ENCODE measurements at places on chromosomes 13 and 19.

GRCh38 chr19:19185853-19186740 lies 5.9 kb downstream of the BORCS8 start:
- DNase-seq = no peak

DNA sequence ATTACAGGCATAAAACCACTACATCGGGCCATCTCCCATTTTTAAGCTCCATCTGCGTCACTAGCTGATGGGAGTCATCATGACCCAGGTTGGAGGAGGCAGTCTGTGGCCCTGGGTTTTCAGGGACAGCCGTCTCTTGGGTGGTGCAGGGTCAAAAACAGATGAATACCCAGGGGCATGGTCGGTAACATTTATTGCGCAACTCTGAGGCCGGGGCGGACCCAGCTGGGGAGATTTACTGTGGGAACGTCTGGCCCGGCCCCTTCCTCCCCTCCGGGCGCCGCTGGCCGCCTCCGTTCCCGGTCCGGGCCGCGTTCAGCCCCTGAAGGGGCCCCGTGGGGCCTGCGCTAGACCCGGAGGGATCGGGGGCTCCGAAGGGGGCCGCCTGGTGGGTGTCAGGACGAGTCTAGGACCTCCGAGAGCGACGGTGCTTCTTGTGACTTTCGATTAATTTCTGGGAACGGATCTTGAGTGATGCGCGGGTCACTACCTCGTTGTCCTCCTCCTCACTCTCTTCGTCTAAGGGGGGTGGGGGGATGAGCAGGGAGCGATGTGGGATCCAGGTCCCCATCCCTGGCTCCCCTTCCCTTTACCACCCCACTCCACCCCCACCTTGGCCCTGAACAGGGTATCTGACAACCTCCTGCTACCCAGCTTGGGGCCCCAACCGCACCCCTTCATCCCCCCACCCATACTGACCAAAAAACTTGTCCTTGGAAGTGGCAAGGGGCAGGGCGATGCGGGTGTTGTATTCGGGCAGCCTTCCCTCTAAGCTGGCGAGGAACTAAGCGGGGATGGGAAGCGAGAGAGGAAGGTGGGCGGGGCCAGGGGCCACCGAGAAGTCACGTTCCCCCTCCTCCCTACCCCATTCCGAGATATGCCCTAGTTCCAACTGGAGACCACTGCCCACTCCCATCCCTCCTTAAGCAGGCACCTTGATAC lies 1.6 kb upstream of the RGL3 start:
- DNase-seq = no peak

DNA sequence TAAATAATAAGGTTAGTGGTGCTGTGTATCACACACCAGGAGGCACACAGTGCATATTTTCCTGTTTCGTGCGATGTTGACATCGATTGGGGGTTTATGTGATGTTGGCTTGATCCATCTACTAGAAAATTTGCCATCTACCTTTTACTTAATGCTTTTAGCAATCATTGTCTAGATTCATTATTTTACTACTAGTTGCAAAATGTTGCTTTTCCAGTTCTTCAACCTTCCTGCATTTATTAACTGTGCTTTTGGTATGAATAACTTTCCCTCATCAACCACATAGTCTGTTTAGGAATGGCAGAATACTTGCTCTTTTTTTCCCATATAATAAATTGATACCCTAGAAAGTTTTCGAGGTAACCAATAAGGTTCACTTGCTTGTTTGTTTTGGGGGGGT lies 17.5 kb downstream of the C13orf42 start:
- no peak for DNase-seq

- no peak for DNase-seq
Observed at GRCh38 chr19:58183817-58184215, 955 bp downstream of the ZNF274 start.

DNA sequence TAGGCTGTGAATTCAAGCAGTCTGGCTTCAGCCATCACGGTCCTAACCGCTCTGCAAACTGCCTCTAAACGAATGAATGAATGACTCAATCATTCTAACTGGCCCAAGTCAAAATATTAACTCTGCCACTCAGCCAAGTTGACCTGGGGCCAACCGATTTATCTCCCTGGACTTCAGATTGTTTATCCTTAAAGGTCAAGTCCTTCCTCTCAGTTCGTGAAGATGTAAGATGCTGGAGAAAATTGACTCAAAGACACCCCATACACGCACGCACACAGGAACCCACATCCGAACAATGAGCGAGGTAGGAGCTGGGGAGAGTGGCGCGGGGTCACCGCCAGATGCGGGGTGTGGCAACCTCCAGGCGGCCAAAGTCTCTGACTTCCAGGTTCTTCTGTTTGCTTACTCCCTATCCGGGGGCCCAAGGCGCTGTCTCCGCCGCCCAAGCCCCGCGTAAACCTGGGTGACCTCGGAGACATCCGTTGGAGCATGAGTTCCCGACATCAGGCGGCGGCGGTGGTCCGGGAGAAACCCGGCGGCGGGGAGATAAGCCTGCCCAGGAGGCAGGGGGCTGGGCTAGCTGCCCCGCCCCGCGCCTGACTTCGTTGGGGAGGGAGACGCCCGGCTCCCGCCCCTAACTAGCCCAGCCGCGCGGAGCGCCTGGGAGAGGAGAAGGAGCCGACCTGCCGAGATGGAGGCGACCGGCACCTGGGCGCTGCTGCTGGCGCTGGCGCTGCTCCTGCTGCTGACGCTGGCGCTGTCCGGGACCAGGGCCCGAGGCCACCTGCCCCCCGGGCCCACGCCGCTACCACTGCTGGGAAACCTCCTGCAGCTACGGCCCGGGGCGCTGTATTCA lies at the start of gene CYP2S1:
TSS of gene CYP2S1 (plus strand) at position 646 of the 856 bp plus-strand sequence. CDS start at position 692, 46 bp downstream.
- no peak for DNase-seq

All from hippocampal formation (tissue), 2 donors.